ENCODE measurements at places on chromosomes 2 and 18.

GRCh38 chr2:192888109-192888508 lies 693.4 kb upstream of the TMEFF2 start:
- no peak for DNase-seq

DNA sequence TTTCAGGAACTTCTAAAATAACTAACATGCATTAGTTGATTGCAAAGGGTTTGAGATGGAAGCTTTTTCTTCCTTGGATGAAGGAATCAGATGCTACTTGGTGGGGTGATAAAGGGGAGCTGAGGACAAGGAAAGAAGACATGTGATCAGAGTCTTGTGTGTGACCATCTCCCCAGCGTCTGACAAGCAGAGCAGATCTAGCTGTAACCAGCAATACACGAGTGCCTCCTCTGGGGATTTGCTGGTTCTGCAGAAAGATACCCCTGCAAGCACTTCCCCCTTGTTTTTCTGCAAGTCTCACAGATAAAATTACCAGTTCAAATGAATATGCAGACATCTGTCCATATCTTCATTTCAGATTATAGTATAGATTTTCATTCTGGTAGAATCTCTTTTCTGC lies 2.7 kb downstream of the CDH7 start:
- DNase-seq = no peak

- no peak for DNase-seq
Measured at GRCh38 chr18:8151181-8151580, 458.1 kb upstream of the RAB12 start.

- no peak for DNase-seq
Measured at GRCh38 chr2:173282795-173283545, 71.7 kb upstream of the CDCA7 start.

- DNase-seq = no peak
Measured at GRCh38 chr2:64166212-64166611, 22.0 kb upstream of the PELI1 start.

- DNase-seq = no peak
Measured at GRCh38 chr2:120852200-120852815, 116.6 kb downstream of the GLI2 start.

GRCh38 chr2:54470266-54470938 lies 14.3 kb downstream of the SPTBN1 start:
- DNase-seq = no peak

DNA sequence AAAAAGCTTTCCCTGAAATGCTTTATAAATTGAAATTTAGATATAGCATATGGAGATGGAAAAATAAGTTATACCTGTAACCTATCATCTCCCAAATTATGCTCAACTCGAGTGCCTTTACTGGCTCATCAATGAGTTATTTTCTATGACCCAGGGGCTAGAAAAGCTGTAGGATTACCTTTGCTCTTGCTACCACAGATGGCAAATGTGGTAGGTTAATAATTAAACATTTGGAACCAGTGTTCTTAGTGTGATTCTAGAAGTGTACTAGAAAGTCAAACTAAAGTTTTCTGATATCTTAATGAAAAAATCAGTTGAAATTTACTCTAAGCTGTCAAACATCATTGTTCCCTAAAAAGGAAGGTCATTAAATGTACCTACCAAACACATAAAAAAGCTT lies 22.5 kb downstream of the ALS2 start:
- no peak for DNase-seq

- no peak for DNase-seq
Measured at GRCh38 chr2:8277921-8278571, 403.8 kb upstream of the ID2 start.

GRCh38 chr2:127066942-127067341 lies 40.0 kb downstream of the BIN1 start:
- no peak for DNase-seq

- no peak for DNase-seq
Measured at GRCh38 chr2:237650455-237650850, 23.1 kb downstream of the LRRFIP1 start.

DNA sequence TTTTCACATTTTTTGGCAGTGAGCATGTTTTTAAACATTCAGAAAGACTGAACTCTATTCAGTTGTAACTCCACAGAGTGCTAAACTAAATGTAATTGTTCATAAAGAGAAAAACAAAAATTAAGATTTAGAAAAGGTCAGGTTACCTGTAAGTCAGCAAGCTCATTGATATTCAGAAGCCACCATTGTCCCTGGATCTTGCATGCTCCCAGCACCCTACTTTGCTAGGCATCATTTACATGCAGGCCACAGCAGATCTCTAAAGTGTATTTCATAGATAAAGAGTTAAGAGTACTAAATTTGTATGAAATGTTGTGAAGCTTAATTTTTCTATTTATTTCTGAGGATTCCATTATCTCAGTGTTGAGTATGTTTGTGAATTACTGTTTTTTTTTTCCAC lies 64.8 kb upstream of the CDH19 start:
- DNase-seq = no peak

Data from activated CD4-positive, alpha-beta T cell treated with anti-CD3 and anti-CD28 coated beads for 4 hours (primary cell).